ENCODE measurements at places on chromosomes 2 and 18. TPM values are rescaled to one million over a fixed set of nuclear protein-coding genes. Genes with fewer than 3 reads are reported as not detected.

COPS8 gene
- 33.4 TPM for total RNA-seq

PTPRM gene
- 16.1 TPM for total RNA-seq

DNA sequence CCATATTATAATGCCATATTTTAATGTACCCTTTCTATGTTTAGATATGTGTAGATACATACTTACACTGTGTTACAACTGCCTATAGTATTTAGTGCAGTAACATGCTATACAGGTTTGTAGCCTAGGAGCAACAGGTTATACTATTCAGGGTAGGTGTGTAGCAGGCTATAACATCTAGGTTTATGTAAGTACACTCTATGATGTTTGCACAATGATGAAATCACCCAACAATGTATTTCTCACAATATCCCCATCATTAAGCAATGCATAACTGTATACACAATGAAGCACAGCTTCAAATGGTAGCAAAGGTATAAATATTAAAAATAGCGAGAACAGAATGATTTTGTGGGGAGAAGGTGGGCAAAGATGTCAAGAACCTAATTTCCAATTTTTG lies 117.8 kb downstream of the DYM start:
- H3K27me3 ChIP-seq: no peaks in the 10 kb centered on the region
- no peak overlapping the region for H3K27ac ChIP-seq
- no peaks in the 10 kb centered on the region for H3K36me3 ChIP-seq
- no peak for DNase-seq
- H3K4me1 ChIP-seq: no peaks in the 10 kb centered on the region

- no peak for DNase-seq
- H3K4me3 ChIP-seq: no peak overlapping the region
- H3K27me3 ChIP-seq: no peaks in the 10 kb centered on the region
- no peaks in the 10 kb centered on the region for H3K36me3 ChIP-seq
- H3K27ac ChIP-seq: no peak overlapping the region
- H3K4me1 ChIP-seq: no peaks in the 10 kb centered on the region
Measured at GRCh38 chr18:27695503-27695902, 481.4 kb downstream of the CDH2 start.

- H3K27me3 ChIP-seq: no peaks in the 10 kb centered on the region
- H3K36me3 ChIP-seq: no peaks in the 10 kb centered on the region
- no peak for DNase-seq
- peaks cover 100% of the 10 kb centered on the region for H3K4me1 ChIP-seq
- peak overlapping the region; percentile 95 for H3K27ac ChIP-seq
- no peak overlapping the region for H3K4me3 ChIP-seq
Measured at GRCh38 chr2:136128905-136129304, 11.0 kb upstream of the CXCR4 start.

DNA sequence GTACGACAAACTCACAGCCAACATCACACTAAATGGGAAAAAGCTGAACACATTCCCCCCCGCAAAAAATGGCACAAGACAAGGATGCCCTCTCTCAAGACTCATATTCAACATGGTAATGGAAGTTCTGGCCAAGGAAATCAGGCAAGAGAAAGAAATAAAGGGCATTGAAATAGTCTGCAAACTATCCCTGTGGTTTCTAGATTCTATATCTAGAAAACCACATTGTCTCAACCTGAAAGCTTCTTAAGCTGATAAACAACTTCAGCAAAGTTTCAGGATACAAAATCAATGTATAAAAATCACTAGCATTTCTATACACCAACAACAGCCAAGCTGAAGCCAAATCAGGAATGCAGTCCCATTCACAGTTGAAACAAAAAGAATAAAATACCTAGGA lies 294.6 kb upstream of the CYP26B1 start:
- H3K27me3 ChIP-seq: no peaks in the 10 kb centered on the region
- no peak overlapping the region for H3K27ac ChIP-seq
- DNase-seq: no peak
- H3K4me1 ChIP-seq: no peaks in the 10 kb centered on the region

- H3K27ac ChIP-seq: no peak overlapping the region
- H3K27me3 ChIP-seq: no peaks in the 10 kb centered on the region
- H3K4me1 ChIP-seq: no peaks in the 10 kb centered on the region
- H3K36me3 ChIP-seq: no peaks in the 10 kb centered on the region
Measured at GRCh38 chr18:32381761-32382160, 88.9 kb downstream of the GAREM1 start.

MAL gene
- total RNA-seq: 113 TPM

- H3K4me3 ChIP-seq: no peak overlapping the region
- no peak overlapping the region for H3K27ac ChIP-seq
- no peaks in the 10 kb centered on the region for H3K27me3 ChIP-seq
- peaks cover 15% of the 10 kb centered on the region for H3K4me1 ChIP-seq
- peaks cover 32% of the 10 kb centered on the region for H3K36me3 ChIP-seq
Measured at GRCh38 chr2:69933839-69934613, 19.1 kb downstream of the MXD1 start.

DNA sequence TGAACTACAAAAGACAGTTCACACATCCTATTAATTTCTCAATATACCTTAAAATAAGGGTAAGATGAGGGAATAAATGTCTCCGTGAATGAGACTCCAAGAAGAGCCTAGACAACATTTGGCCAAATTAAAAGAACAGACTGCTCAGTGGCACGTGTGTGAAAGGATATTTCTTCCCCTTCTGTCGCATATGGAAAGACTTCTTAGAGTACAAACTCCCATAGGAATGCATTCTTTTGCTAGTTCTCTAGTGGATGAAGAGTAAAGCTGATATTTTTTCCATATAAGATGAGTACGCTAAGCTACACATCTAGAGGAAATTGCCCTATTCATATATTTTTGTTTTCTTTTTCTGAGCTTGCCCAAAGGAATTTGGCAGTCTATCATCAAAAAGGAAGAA lies 710.0 kb upstream of the ID2 start:
- no peak overlapping the region for H3K4me3 ChIP-seq
- no peaks in the 10 kb centered on the region for H3K27me3 ChIP-seq
- no peak for DNase-seq
- no peak overlapping the region for H3K27ac ChIP-seq

Measured in CD4-positive, alpha-beta memory T cell (primary cell).